ENCODE measurements at places on chromosomes 5 and 9. TPM values are rescaled to one million over a fixed set of nuclear protein-coding genes. Genes with fewer than 3 reads are reported as not detected.

OTP gene
- not detected for total RNA-seq

NPR3 gene
- total RNA-seq = 2.0 TPM

C9orf152 gene
- total RNA-seq = 0.07 TPM

ABLIM3 gene
- 7.6 TPM for total RNA-seq

CAPSL gene
- total RNA-seq = not detected

SEMA6A gene
- 1.2 TPM for total RNA-seq

IFNA21 gene
- total RNA-seq = not detected

C5orf58 gene
- total RNA-seq = not detected

SUSD3 gene
- not detected for total RNA-seq

AGPAT2 gene
- 36.9 TPM for total RNA-seq

FCHO2 gene
- total RNA-seq = 10.2 TPM

KIF4B gene
- total RNA-seq = not detected

TPPP gene
- total RNA-seq = 1.7 TPM

PCDHGA2 gene
- 0.42 TPM for total RNA-seq

PIP5K1B gene
- total RNA-seq = 0.28 TPM

PAX5 gene
- not detected for total RNA-seq

FGF10 gene
- not detected for total RNA-seq

CCNJL gene
- total RNA-seq = 9.0 TPM

ROR2 gene
- total RNA-seq = 0.85 TPM

AQP7 gene
- total RNA-seq = not detected

LECT2 gene
- not detected for total RNA-seq

CA9 gene
- 39.5 TPM for total RNA-seq

GRM6 gene
- total RNA-seq = not detected

SURF1 gene
- 26.6 TPM for total RNA-seq

SLC36A2 gene
- not detected for total RNA-seq

C7 gene
- total RNA-seq = not detected

NEUROG1 gene
- not detected for total RNA-seq

BRINP1 gene
- not detected for total RNA-seq

KCTD16 gene
- total RNA-seq = 0.28 TPM

SLF1 gene
- 11.1 TPM for total RNA-seq

TSLP gene
- total RNA-seq = 0.85 TPM

PCDHA5 gene
- not detected for total RNA-seq

OR13C9 gene
- not detected for total RNA-seq

OSMR gene
- 27.4 TPM for total RNA-seq

PAXX gene
- total RNA-seq = 69.2 TPM

ATP6V1G1 gene
- 167 TPM for total RNA-seq

SCGB3A2 gene
- not detected for total RNA-seq

ANKRD18A gene
- total RNA-seq = 0.98 TPM

CCDC152 gene
- total RNA-seq = 0.63 TPM

AGXT2 gene
- not detected for total RNA-seq

JAKMIP2 gene
- total RNA-seq = 0.14 TPM

CDH6 gene
- total RNA-seq = 11.3 TPM

CDKN2B-AS1 gene
- total RNA-seq = 0.56 TPM

TMEM215 gene
- not detected for total RNA-seq

HMMR gene
- 26.5 TPM for total RNA-seq

RNF208 gene
- 1.5 TPM for total RNA-seq

HTR1A gene
- total RNA-seq = not detected

GFRA3 gene
- total RNA-seq = not detected

CKMT2 gene
- not detected for total RNA-seq

PGGT1B gene
- total RNA-seq = 12.4 TPM

ATP10B gene
- total RNA-seq = 3.9 TPM
